ENCODE measurements at places on chromosomes 11 and 22. TPM values are rescaled to one million over a fixed set of nuclear protein-coding genes. Genes with fewer than 3 reads are reported as not detected.

P2RY2 gene
- 0.10 TPM for total RNA-seq

CD82 gene
- 16.1 TPM for total RNA-seq

FERMT3 gene
- total RNA-seq: 6.2 TPM

TCN1 gene
- total RNA-seq: not detected

SCN4B gene
- 3.1 TPM for total RNA-seq

TBRG1 gene
- 87.3 TPM for total RNA-seq

CRYBB2 gene
- total RNA-seq: 1.9 TPM

GNG3 gene
- 1.1 TPM for total RNA-seq

PRR33 gene
- not detected for total RNA-seq

OR51B2 gene
- total RNA-seq: not detected

KCNK4 gene
- 0.36 TPM for total RNA-seq

GAL3ST3 gene
- total RNA-seq: 0.87 TPM

LSP1 gene
- not detected for total RNA-seq

ASCL2 gene
- not detected for total RNA-seq

C11orf21 gene
- total RNA-seq: 0.13 TPM
